ENCODE measurements at places on chromosomes 3 and 15. TPM values are rescaled to one million over a fixed set of nuclear protein-coding genes. Genes with fewer than 3 reads are reported as not detected.

DNA sequence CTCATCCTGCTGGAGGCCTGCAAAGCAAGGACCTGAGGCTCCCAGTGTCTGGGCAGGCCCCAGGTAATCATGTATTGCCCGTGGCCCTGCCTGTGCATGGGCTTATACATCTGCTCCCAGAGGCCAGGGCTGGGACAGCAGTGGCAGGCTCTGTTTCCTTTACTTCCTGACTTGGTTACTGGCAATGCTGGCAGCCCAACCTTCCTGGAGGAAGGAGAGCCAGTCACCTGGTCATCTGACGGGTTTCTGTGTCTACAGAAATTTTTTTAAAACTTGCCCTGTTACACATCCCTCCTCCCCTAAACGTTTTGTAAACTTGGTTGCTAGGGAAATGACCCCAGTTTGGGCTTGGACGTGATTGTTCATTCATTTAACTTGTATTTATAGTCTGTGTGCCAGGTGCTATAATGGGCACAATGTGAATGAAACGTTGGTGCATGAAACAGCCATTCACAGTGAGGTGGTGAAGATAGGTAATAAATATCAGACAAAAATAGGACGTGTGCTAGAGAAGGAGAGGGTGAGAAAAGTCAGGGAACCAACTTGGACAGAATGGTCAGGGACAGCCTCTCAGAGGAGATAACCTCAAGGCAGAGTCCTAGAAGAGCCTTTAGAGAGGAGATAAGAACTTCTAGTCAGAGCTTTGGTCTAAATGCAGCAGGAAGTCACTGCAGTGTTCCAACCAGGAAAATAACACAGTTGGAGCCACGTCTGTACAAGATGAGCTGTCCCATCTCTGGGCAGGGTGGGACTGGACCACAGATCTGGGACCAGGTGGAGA, 14.1 kb downstream of the TEX264 start:
- H3K27me3 ChIP-seq, result no peaks in the 10 kb centered on the region
- no peak overlapping the region for H3K4me3 ChIP-seq
- peaks cover 85% of the 10 kb centered on the region for H3K36me3 ChIP-seq
- H3K4me1 ChIP-seq, result peaks cover 89% of the 10 kb centered on the region
- H3K27ac ChIP-seq, result peak overlapping the region; percentile 69
- no peak for DNase-seq

- H3K27me3 ChIP-seq, result no peaks in the 10 kb centered on the region
- H3K27ac ChIP-seq, result peak overlapping the region; percentile 96
- H3K4me3 ChIP-seq, result peak overlapping the region; percentile 88
- peaks cover 9% of the 10 kb centered on the region for H3K4me1 ChIP-seq
These were observed 1.9 kb downstream of the CBLB start for GRCh38 chr3:105866656-105867653.

DNA sequence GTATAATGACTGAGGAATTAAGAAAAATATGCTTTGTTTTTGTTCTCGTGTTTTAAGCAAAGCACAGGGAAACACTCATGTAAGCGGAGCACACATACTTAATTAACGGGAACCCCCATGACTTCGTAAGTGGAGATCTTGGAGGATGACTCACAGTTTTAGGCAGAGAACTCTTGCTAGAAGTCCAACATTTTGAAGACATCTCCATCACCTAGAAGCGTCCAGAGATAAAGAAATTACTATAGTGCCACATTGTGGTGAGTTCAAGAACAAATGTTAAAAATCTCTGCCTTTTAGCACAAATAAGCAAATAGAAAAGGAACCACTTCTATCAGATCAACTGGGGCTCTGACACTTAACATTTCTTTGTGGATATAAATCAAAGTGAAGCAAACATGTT, 194.1 kb upstream of the ARHGEF26 start:
- no peaks in the 10 kb centered on the region for H3K36me3 ChIP-seq
- DNase-seq, result no peak
- H3K27ac ChIP-seq, result no peak overlapping the region

- H3K27me3 ChIP-seq, result no peaks in the 10 kb centered on the region
- DNase-seq, result no peak
- H3K36me3 ChIP-seq, result no peaks in the 10 kb centered on the region
- H3K4me3 ChIP-seq, result no peak overlapping the region
- H3K27ac ChIP-seq, result no peak overlapping the region
These were observed 155.5 kb downstream of the POLR2M start for GRCh38 chr15:57861815-57862586.

- H3K4me3 ChIP-seq, result no peak overlapping the region
- H3K27me3 ChIP-seq, result no peaks in the 10 kb centered on the region
- no peak for DNase-seq
- no peak overlapping the region for H3K27ac ChIP-seq
These were observed 597.9 kb downstream of the IGSF11 start for GRCh38 chr3:118436697-118437262.

PML gene
- 34.6 TPM for polyA plus RNA-seq

SV2B gene
- 1.2 TPM for polyA plus RNA-seq

RHOV gene
- polyA plus RNA-seq, result not detected

MOBP gene
- not detected for polyA plus RNA-seq

LRRN1 gene
- 1.1 TPM for polyA plus RNA-seq
